Activated T-helper 17 cell treated with anti-CD3 and anti-CD28 coated beads, Interleukin-2, amount 50 U/mL, for 72 hours (primary cell): ENCODE measurements at places on chromosomes 7 and 10.
A peak's percentile ranks its signal among the peaks of the same experiment; 100 is the strongest.

DNA sequence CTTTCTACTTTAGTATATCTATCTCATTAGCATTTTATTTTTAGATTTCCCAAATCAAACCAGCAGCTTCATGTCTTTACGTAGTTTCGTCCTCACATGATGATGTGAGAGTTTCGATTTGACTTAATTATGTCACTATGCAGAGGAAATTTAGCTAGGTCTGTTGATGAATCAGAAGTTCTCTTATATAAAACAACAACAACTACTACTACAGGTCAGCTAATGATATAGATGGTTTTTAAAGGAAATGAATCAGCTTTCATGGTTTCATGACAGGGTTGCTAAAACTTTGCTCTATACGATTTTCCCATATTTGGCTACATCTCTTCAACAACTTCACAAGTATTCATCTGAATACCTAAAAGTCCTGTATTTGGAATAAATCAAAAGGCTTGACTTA lies 28.6 kb downstream of the JAZF1 start:
- ATAC-seq: peak; percentile 66
- peak overlapping the region; percentile 87 for H3K27ac ChIP-seq
- peaks cover 6% of the 10 kb centered on the region for H3K36me3 ChIP-seq

DNA sequence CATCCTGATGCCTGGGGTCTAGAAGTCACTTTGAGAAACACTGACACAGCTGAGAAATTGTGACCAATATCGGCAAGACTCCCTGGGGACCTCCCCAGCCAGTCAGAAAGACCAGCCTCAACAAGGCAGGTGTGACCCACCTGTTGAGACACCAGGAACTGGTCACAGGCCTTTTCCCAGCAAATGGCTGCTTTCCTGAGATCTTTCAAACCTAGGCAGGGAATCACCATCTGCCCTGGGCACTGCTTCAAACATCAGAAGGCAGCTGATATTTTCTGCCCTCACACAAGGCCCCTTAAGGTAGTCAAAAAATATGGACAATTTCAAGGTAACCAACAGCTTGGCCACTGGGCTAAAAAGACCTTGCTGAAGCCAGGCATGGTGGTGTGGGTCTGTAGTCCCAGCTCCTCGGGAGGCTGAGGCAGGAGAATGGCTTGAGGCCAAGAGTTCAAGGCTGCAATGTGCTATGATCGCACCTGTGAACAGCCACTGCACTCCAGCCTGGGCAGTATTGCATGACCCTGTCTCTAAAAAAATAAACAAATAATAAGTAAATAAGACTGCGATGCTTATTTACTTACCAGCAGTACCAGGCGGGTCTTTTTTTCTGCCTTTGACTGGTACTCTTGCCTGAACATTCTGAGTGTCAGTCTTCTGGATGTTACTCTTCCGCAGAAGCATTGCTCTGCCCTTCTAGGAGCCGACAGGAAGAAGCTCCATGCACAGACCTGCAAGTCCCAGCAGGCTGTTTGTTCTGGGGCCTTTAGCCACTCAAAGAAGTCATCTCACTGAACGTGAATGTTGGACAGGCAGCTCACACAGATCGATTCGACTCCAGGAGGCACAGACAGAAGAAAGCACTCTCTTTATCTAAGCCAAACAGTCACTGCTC lies 59.7 kb downstream of the SORBS1 start:
- no peak overlapping the region for H3K4me3 ChIP-seq
- ATAC-seq: no peak
- no peaks in the 10 kb centered on the region for H3K4me1 ChIP-seq
- H3K36me3 ChIP-seq: no peaks in the 10 kb centered on the region
- peaks cover 5% of the 10 kb centered on the region for H3K27me3 ChIP-seq

DNA sequence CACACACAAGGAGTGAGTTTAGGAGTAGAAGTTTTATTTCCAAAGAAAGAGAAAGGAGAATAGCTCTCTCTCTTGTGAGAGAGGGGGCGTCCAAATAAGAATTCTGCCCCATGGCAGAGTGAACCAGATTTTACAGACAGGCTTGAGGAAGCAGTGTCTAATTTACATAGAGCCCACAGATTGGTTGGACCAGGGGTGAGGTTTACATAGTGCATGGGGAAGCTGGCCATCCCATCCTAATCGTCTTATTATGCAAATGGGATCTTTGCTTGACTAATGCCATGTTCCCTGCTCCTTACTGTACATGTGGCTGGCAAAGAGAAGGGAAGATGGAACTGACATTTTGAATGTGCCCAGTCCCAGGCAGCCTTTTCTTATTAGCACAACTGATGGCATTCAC lies 60.0 kb upstream of the ACSM6 start:
- H3K4me1 ChIP-seq: no peaks in the 10 kb centered on the region
- no peak overlapping the region for H3K27ac ChIP-seq
- no peak overlapping the region for H3K4me3 ChIP-seq
- H3K36me3 ChIP-seq: no peaks in the 10 kb centered on the region
- H3K27me3 ChIP-seq: no peaks in the 10 kb centered on the region

DNA sequence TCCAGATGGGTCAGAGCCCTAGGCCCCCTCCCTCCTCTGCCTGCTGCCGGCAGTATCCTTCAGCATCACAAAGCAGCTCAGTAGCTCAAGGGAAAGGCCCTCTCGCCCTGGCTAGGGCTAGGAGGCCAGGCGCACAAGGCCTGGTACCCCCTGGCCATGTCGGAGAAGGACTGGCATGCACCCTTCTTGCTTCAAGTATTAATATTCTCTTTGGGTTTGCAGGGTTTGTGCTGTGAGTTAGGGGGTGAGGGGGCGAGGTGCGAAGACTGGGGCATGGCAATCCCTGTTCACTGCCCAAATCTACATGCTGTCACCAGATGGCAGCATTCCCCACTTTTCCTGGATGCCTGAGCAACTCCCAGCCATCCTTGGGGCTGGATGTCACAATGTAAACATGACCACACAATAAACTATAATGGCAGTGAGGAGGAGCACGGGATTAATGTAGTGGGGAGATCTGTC lies 105.2 kb downstream of the NEURL1 start:
- H3K27ac ChIP-seq: no peak overlapping the region
- no peak overlapping the region for H3K4me3 ChIP-seq
- no peaks in the 10 kb centered on the region for H3K27me3 ChIP-seq
- peaks cover 10% of the 10 kb centered on the region for H3K36me3 ChIP-seq
- peak; percentile 37 for ATAC-seq

DNA sequence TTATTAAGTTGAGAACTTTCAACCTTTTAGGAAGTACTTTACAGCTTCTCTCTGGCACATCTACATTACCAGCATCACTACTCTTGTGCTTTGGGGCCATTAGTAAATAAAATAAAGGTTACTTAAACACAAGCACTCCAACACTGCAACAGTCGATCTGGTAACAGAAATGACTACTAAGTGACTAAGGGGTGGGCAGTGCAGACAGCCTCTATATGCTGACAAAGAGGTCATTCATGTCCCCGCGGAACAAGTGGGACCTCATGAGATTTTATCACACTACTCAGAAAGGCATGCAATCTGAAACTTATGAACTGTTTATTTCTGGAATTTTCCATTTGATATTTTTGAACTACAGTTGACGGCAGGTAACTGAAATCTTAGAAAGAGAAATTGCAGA lies 111.3 kb upstream of the DNAJB12 start:
- no peak overlapping the region for H3K4me3 ChIP-seq
- no peak overlapping the region for H3K27ac ChIP-seq
- no peaks in the 10 kb centered on the region for H3K4me1 ChIP-seq
- no peak for ATAC-seq

- H3K4me1 ChIP-seq: peaks cover 40% of the 10 kb centered on the region
- no peak for ATAC-seq
- no peaks in the 10 kb centered on the region for H3K27me3 ChIP-seq
- H3K36me3 ChIP-seq: peaks cover 48% of the 10 kb centered on the region
- H3K4me3 ChIP-seq: peak overlapping the region; percentile 99
- peak overlapping the region; percentile 97 for H3K27ac ChIP-seq
Measured at GRCh38 chr10:103969857-103970627, 3.1 kb downstream of the SLK start.
